ENCODE measurements at places on chromosomes 2 and 18.

GRCh38 chr2:30444273-30444672 lies 2.8 kb upstream of the LCLAT1 start:
- DNase-seq: no peak

DNA sequence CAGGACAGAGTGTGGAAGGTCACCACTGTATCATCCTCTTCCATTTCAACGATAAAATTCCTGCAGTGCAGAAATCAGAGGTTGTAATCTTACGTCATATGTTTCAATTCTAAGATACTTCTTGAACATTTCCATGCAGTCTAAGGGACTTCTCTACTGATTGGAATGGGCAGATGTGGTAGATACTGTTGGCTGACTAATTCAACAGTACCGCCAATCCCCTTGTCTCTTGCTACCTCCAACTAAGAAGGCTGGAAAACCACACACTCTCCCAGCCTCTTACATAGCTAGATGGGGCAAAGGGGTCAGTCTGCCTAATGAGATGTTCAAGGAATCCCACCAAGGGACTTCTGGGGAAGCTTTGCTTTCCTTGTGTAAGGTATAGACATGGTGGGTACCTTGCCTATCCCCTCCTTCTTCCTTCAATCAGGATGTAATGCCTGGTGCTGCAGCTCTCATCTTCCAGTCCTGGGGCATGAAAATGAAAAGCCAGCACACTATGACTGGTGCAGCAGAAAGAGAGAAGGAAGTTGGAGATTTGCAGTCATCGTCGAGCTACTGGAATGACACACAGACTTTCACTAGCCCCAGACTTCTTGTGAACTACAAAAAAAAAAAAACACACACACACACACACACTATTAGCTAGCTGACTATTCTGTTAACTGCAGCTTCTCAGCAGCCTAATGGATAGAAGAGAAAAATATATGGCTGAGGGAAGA lies 84.1 kb downstream of the ALPK2 start:
- DNase-seq: no peak

DNA sequence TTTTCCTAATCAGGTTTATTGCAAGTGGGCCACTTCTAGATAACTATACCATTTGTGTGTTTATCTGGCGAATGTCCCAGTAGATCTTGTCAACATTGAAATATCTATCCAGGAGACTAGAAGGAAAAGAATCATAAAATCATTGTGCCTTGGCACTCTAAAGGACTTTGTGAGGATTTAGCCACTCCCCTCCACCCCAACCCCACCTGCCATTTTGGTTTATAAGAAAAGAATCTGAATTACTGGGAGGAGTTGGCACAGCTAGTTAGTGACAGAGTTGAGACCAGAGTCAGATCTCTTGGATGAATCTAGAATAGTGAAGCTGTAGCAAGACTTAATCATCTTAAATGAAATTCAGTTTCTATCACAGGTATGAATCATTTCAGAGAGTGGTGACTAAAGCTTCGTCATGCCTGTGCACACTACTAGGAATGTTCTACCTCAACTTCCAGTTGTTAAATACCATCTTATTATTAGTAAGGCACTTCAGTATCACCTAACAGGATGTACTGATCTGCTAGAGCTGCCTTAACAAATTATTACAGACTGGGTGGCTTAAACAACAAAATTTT lies 212.7 kb upstream of the SLC14A2 start:
- no peak for DNase-seq

- DNase-seq: no peak
These were observed 321.4 kb downstream of the CDH2 start for GRCh38 chr18:27855486-27855885.

DNA sequence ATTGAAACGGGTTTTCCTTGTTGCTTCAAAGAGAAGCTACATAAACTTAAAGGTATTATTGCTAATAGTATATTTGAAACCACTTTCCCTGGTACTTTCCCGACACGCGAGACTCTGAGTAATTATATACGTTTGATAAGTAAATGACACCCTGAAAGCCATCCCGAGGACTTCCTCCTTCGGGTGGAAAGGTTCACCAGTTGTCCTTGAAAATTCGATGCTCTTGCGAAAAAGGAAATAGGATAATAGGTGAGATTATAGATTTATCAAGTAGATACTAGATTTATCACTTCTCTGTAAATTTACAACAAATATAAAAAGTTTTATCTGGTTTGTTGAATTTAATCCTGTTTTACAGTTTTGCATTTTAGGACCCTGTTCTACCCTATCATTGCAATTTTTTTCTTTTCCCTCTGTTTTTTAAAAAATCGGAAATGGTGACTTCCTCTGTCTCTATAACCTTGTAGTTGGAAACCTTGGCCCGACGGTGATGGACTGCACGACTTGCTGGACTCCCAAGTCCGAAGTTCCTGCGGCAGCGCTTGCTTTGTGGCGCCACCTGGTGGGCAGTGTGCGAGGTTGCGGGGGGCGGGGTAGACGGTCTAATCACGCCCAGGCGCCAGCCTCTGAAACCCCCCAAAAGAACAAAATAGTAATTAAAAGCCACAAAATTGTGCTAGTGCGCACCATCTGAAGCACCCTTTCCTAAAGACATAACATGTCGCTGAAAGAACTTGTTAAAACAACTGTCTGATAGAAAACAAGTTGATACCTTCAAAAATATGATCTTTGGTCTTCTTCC lies 972 bp upstream of the DLX2 start:
- peak; percentile 87 for DNase-seq

DNA sequence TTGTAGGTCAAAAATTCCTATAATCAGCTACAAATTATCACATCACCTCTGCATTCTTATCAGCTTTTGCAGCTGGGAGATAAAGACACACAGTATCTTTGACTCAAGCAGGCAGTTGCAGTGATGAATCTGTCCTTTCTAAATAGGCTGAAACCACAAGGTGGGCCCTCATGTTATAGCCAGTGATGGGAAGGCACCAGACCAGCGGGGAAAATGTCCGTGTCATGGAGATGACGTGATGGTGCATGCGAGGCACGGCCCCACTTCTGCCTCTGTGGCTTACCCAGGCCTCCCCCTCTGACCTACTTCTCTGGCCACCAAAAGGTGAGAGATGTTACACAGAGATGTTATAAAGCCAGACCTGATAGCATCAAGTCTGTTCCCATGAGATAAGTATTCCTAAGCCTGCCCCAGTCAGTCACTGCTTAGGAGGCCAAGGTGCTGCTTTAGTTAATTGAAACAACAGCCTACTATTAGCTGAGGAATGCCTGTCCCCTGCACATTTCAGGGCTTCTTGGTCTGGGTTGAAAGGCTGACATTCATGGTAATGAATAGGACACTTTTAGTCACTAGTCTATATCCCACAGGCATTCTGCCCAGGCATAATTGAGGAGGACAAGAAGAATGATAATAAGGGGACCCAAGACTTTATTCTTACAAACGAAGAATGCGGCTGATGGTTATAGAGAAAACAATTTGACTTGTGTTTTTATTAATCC lies 327.9 kb downstream of the LPIN1 start:
- DNase-seq: peak; percentile 33

DNA sequence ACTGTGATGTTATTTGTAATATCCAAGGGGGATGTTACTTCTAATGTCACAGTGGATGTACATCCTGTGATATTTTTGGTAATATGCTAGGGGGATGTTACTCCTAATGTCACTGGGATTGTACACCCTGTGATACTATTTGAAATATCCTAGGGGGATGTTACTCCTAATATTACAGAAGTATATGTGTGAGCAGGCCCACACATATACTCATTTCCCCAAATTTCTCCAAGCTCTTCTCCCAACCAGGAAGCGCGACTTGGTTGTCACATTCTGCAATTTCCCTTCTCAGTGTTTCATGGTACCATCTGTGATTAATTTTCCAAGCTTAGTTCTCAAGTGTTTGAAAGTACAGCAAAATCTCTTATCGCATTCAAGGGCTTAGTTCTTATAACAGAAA lies 29.5 kb upstream of the CHN1 start:
- no peak for DNase-seq

DNA sequence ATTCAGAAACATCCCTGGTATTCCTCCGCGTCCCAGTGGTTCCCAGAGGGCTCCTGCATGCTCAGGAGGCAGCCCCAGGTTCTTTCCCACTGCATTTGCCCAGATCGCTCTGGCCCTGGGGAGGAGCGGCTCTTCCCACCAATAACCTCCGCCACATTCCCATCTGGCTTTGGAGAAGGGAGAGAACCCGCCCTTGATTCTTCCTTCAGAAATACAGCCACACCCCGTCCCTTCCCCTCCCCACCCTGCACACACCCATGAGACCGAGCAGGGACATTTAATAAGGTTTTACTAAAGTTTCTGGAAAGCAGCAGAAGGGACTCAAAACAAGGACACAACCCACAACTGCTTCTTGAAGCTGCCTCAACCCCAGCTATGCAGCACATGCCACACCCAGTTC lies 21.9 kb downstream of the ARID5A start:
- DNase-seq: no peak

- no peak for DNase-seq
These were observed 35.8 kb downstream of the PPIG start for GRCh38 chr2:169619946-169620345.

- DNase-seq: no peak
These were observed 180.6 kb downstream of the FSIP2 start for GRCh38 chr2:185919155-185919554.

DNA sequence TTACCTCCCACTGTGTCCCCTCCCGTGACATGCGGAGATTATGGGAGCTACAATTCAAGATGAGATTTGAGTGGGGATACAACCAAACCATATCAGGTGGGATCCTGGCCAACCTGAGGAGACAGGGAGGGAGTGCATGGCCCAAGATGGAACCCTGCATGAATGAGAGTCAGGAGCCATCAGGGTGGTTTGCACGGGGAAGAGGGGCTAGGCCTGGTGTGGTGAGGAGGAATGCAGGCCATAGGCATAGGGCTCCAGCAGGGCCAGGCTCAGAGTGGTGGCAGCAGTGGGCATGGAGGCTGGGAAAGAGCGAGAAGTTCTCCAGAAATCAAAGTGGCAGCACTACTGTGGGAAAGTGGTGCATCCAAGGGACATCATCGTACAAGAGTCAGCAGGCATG lies 74.0 kb upstream of the BCL2L11 start:
- no peak for DNase-seq

DNA sequence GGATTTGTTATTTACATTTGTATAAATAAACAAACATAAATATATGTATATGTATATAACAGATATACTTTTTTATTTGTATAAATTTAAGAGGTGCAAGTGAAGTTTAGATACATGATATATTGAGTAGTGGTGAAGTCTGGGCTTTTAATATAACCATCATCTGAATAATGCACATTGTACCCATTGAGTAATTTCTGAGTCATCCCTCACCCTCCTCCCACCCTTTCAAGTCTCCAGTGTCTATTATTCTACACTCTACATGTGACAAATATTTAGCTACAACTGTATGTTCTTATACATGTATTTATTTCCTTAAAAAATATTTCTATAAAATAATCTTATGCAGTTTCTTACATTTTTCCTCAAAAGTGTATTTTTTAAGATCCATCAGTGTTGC lies 358.7 kb upstream of the TFPI start:
- DNase-seq: no peak

- DNase-seq: no peak
These were observed 408.7 kb upstream of the HS6ST1 start for GRCh38 chr2:128727404-128727803.

DNA sequence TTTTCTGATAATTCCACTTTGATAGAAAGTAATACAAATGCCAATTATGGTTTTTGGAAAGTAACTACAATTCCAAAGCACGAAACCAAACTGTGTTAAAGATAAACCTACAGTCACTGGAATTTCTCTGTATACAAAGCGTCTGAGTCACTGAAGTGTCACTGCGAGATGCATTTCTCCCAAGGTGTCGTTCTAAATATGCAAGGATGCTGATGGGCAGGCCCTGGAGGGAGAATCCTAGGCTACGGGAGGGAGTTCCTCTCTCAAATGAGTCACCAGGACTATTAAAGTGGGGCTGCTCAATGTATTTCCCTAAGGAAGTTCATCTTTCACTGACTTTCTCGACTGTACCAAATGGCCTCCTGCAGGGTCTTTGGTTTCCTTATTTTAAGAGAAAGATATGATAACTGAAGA lies 163.8 kb upstream of the STK17B start:
- DNase-seq: no peak

GRCh38 chr2:20879221-20879620 lies 56.3 kb upstream of the LDAH start:
- DNase-seq: no peak

DNA sequence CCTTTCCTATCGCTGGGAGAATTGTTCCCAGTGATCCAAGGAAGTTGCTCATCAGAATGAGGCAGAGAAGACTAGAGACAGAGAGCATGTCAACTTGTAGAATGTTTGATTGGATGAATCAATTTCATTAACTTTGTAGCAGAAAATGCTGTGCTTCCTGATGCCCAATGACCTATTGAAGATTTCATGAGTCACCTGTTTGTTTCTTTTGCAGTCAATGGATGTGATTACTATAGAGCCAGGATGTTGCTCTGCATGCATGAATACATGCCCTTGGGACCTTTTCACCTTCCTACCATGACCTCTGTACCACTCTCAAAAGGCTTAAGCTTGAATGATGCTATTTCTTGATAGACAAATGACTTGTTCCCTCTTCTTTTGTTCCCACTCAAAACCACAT lies 23.3 kb downstream of the SCG2 start:
- DNase-seq: no peak

GRCh38 chr2:171244970-171245782 lies 84.5 kb upstream of the TLK1 start:
- peak; percentile 13 for DNase-seq

- DNase-seq: no peak
These were observed 66.0 kb downstream of the NOL10 start for GRCh38 chr2:10623776-10624175.

GRCh38 chr2:68320118-68320641 lies 431 bp upstream of the CNRIP1 start:
- peak; percentile 45 for DNase-seq

DNA sequence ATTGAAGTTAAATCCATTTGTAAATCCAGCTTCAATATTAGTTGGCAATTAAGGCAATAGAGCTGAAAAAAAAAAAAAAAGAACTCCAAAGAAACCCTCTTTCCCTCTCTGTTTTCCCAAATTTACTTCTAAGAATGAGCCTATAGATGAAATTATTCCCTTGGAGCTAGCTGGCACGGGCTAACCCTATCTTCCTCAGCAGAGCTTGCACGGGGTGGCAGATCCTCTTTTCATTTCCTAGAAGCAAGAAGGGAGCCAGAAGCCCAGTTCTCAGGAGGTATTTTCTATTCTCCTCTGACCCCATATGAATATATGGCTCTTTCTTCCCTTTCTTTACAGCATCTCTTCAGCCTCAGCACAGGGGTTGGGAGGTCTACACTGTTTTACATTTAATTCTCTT lies 426.0 kb downstream of the TGIF1 start:
- no peak for DNase-seq

- DNase-seq: no peak
These were observed 18.7 kb downstream of the ANO7 start for GRCh38 chr2:241207151-241207550.

GRCh38 chr2:75361486-75361885 lies 162.2 kb upstream of the TACR1 start:
- no peak for DNase-seq

- peak; percentile 94 for DNase-seq
These were observed at the start of gene CDH2 for GRCh38 chr18:28176948-28177827. TSS of gene CDH2 (minus strand) at chr18:28177130. CDS start at chr18:28177022, 108 bp downstream.

DNA sequence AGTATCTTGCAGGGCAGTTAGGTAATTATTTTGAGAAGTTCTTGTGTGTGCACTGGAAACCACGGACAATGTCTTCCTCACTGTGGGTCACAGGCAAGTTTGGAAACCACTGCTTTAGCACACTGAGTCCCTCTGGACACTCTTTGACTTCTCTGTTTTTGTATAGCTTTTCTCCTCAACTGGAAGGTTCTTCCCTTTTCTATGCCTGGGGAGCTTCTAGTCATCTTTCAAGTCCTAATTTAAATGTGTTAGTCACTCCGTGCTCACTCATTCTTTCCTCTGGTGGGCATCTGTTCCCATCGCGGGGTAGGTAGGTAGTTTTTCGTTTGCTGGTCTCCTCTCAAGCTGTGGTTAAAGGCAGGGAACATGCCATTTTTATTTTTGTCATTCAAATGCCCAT lies 32.1 kb downstream of the E2F6 start:
- no peak for DNase-seq
